ENCODE measurements at places on chromosomes 12 and 14.

DNA sequence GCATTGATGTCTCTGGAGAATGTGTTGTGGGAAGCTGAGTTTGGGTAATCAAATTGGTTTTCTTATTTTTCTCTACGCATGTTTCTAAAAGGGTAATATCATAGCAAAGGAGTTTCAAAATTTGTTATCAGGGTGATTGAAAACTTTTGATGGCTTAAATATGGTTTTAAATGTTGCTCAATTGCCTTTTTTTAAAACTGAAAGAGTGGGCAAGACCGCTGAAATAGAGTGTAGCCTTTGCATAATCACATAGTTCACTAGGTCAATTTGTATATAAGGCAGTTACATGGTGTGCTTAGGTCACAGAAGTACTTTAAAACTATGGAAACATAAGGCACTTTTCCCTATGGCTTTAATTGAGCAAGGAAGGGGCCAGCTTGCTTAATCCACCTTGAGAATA lies 167.4 kb downstream of the SNAPC1 start:
- H3K27ac ChIP-seq: no peak overlapping the region
- peaks cover 8% of the 10 kb centered on the region for H3K4me1 ChIP-seq
- no peaks in the 10 kb centered on the region for H3K36me3 ChIP-seq

- H3K36me3 ChIP-seq: no peaks in the 10 kb centered on the region
- no peak overlapping the region for H3K27ac ChIP-seq
- no peak for DNase-seq
- H3K27me3 ChIP-seq: no peaks in the 10 kb centered on the region
- H3K4me3 ChIP-seq: no peak overlapping the region
These were observed 704.3 kb upstream of the FLRT2 start for GRCh38 chr14:84825481-84826251.

- no peak overlapping the region for H3K4me3 ChIP-seq
- no peak overlapping the region for H3K27ac ChIP-seq
- no peaks in the 10 kb centered on the region for H3K4me1 ChIP-seq
These were observed 40.2 kb upstream of the RIN3 start for GRCh38 chr14:92473261-92473968.

DNA sequence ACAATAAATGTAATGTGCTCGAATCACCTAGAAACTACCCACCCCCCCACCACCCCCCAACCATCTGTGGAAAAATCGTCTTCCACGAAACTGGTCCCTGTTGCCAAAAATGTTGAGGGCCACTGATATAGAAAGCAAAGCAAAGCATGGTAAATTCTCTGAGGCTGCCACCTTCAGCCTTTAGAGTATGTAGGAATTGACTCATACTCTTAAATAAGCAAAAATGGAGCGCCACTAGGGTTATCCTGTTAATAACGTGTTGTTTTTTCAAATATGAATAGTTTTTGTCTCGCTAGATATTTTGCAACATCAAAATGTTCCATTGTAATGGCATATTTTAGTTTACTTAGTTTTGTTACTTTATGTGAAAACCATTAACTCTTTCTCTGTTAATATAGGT lies 18.2 kb downstream of the DYNC1H1 start:
- no peak overlapping the region for H3K27ac ChIP-seq
- H3K4me1 ChIP-seq: no peaks in the 10 kb centered on the region
- no peak overlapping the region for H3K4me3 ChIP-seq

DNA sequence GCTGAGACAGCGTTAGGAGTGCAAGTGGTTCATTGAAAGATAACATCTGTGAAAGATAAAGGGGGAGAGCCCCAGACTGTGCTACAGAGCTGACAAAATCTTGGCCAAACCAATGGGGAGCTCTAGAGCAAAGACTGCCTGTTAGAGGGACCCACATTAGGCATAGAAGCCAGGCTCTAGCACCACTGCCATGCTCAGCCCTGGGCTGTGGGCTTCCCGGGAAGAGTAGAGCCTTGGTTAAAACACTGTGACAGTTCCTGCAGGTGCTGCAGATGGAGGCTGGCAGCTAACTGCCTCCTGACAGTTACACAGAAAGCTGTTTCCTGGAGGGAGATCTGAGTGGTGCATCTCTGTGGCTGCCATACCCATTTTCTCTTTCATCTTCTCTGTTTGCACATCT lies 23.0 kb downstream of the TSHR start:
- H3K4me3 ChIP-seq: no peak overlapping the region
- H3K27me3 ChIP-seq: peaks cover 3% of the 10 kb centered on the region
- no peak overlapping the region for H3K27ac ChIP-seq
- H3K36me3 ChIP-seq: no peaks in the 10 kb centered on the region
